NAMALWA (cell line): ENCODE measurements at places on chromosomes 6 and 20.
A peak's percentile ranks its signal among the peaks of the same experiment; 100 is the strongest.

GRCh38 chr6:108113557-108114519, 39.3 kb upstream of the OSTM1 start:
- peak; percentile 69 for DNase-seq

DNA sequence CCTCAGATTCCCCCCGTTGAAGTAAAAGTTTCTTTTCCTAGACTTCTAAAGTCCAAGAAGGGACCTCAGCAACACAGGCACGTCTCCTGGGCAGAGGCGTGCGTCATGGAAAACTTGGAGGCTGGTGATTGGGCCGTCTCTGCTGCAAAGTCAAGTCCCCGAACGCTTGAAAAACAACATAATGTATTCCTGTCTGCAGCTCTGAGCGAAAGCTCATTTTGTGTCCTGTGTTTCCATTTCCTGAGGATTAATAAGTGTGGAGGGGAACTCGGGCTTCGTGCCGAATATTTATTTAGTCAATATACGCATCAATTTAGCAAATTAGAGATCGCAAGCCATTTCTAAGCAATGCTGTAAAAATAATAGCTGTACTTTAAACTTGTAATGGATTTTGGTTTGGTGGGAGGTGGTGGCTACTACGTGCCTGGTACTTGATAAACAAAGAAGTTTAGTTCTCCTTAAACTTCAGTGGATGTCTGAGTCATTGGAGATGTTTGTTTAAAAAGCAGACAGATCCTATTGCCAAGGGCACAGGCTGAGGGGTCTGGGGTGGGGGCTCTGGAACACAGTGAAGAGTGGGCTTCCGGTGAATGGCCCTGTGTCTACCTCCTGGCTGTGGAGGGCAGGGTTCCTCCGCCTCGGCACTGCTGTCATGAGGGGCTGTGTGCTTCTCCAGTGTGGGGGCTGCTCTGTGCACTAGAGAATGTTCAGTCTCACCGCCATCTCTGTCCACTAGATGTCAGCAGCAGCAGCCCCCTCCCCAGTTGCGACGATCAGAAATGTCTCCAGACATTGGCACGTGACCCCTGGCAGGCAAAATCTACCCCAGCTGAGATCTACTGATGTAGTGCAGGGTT, 21.8 kb downstream of the PCK1 start:
- DNase-seq = peak; percentile 69

- no peak for DNase-seq
Observed at GRCh38 chr6:113655761-113656160, 201.4 kb upstream of the MARCKS start.

DNA sequence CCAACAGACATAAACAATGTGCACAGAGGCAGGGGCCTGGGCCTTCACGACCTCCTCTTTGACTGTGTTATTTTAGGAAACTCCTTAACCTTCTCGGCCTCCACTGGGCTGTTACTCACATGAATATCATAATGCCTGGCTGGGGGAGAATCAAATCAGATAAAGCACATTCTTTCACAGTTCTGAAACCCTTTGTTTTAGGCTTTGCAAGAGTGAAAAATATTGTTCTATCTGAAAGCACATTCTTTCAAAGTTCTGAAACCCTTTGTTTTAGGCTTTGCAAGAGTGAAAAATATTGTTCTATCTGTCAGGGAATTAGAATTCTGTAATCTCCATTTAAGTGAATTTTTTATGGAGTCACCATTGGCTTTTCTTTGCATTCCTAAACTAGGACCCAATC, 50.7 kb upstream of the SYNDIG1 start:
- no peak for DNase-seq

DNA sequence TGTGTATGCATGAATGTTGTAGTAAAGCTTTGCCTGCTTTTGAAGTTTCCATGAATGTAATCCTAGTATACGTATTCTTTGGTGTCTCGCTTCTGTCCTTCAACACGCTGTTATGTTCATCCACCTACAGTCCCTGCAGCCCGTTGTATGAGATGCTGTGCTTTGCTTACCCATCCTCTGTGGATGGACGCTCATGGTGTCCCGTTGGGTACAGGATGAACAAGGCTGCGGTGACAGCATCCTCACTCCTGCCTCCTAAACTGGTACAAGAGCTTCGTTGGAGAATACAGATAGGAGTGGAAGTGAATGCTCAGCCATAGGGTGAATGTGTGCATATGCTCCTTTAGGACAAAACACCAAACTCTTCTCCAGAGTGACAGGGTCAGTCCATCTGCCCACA, 366.2 kb downstream of the ZFAND3 start:
- DNase-seq = no peak

DNA sequence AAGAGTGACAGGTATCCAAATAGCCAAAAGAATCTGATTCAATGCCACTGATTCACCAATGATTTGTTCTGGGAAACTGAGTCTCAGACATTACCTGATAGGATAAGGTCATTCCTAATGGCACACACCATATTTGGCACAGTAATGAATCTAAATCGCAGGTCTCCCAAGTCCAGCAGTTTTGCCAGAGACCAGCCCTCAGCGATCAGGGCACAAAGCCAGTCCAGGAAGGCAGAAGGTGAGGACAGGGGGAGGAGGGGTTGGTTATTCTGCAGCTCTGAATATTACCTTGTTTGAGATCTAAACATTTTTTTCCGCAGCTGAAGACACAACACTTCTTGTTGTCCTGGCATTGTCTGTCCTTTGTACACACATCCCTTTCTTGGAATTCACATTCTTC, 1.9 kb downstream of the EPPIN start:
- DNase-seq = no peak

- no peak for DNase-seq
Observed at GRCh38 chr6:142241061-142241460, 60.7 kb upstream of the ADGRG6 start.

- peak; percentile 73 for DNase-seq
Observed at GRCh38 chr6:30821862-30822784, 62.2 kb upstream of the DDR1 start.
